ENCODE measurements at places on chromosomes 3 and 15.

- no peaks in the 10 kb centered on the region for H3K27me3 ChIP-seq
- peaks cover 97% of the 10 kb centered on the region for H3K36me3 ChIP-seq
- peaks cover 63% of the 10 kb centered on the region for H3K4me1 ChIP-seq
- peak overlapping the region; percentile 97 for H3K4me3 ChIP-seq
- ATAC-seq, result peak; percentile 2
- peak overlapping the region; percentile 100 for H3K27ac ChIP-seq
Observed at GRCh38 chr3:50602595-50603191, 8.9 kb downstream of the CISH start.

DNA sequence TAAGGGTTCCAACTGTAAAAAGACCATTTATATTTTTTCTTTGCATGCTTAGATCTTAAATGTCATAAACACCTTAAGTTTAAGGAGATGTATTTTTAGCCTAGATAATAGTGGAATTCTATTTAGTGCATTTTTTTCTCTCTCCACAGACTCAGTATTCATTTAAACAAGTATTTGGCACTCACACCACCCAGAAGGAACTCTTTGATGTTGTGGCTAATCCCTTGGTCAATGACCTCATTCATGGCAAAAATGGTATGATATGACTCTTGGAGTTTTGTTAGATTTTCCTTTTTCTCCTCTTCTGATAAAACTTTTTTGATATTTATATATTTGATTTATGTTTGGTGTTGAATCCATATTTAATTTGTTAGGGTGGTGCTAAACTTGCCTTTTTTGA is 7.3 kb downstream of the KIF23 start:
- H3K27me3 ChIP-seq, result no peaks in the 10 kb centered on the region
- no peak overlapping the region for H3K4me3 ChIP-seq
- H3K4me1 ChIP-seq, result no peaks in the 10 kb centered on the region
- H3K27ac ChIP-seq, result no peak overlapping the region

GRCh38 chr3:153615863-153616262 is 453.8 kb downstream of the RAP2B start:
- no peak overlapping the region for H3K4me3 ChIP-seq
- no peak for ATAC-seq
- H3K27ac ChIP-seq, result no peak overlapping the region
- H3K27me3 ChIP-seq, result no peaks in the 10 kb centered on the region
- no peaks in the 10 kb centered on the region for H3K36me3 ChIP-seq

- no peak overlapping the region for H3K4me3 ChIP-seq
- no peaks in the 10 kb centered on the region for H3K36me3 ChIP-seq
- H3K27me3 ChIP-seq, result no peaks in the 10 kb centered on the region
- H3K27ac ChIP-seq, result no peak overlapping the region
- ATAC-seq, result no peak
Observed at GRCh38 chr3:17258823-17259436, 374.2 kb downstream of the PLCL2 start.

GRCh38 chr15:100601163-100601562 is 821 bp downstream of the LINS1 start:
- no peak overlapping the region for H3K27ac ChIP-seq
- H3K4me1 ChIP-seq, result peaks cover 41% of the 10 kb centered on the region
- H3K4me3 ChIP-seq, result no peak overlapping the region
- no peaks in the 10 kb centered on the region for H3K27me3 ChIP-seq

GRCh38 chr3:51720292-51721061 is 13.6 kb downstream of the GRM2 start:
- no peak overlapping the region for H3K4me3 ChIP-seq
- H3K36me3 ChIP-seq, result no peaks in the 10 kb centered on the region
- H3K27me3 ChIP-seq, result no peaks in the 10 kb centered on the region
- peak overlapping the region; percentile 71 for H3K27ac ChIP-seq
- no peak for ATAC-seq

GRCh38 chr15:70407955-70408354 is 310.2 kb upstream of the TLE3 start:
- H3K27ac ChIP-seq, result no peak overlapping the region
- peaks cover 3% of the 10 kb centered on the region for H3K27me3 ChIP-seq
- H3K4me1 ChIP-seq, result no peaks in the 10 kb centered on the region
- H3K4me3 ChIP-seq, result no peak overlapping the region
- ATAC-seq, result no peak

DNA sequence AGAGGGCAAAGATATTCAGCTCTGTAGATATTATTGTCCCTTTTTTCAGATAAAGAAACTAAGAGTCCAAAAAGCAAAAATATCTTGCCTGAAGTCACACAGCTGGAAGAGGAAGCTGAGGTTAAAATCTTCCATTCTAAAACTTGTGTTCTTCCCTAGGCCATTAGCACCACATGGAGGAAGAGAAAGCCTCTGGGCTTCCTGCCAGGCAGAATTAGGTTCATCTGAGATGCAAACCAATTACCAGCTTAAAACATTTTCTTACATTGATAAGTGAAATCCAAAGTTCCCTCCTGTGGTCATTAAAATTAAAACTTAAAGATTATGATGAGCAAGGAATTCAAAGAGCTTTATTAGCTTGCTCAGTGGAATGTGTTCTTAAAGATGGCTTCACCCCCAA is 235.3 kb upstream of the SETMAR start:
- H3K36me3 ChIP-seq, result no peaks in the 10 kb centered on the region
- no peak for ATAC-seq
- no peaks in the 10 kb centered on the region for H3K4me1 ChIP-seq
- H3K27ac ChIP-seq, result no peak overlapping the region
- H3K27me3 ChIP-seq, result no peaks in the 10 kb centered on the region

- peak; percentile 86 for ATAC-seq
- peaks cover 64% of the 10 kb centered on the region for H3K36me3 ChIP-seq
- peak overlapping the region; percentile 46 for H3K4me3 ChIP-seq
- no peaks in the 10 kb centered on the region for H3K27me3 ChIP-seq
Observed at GRCh38 chr3:33074217-33075067, 22.5 kb downstream of the GLB1 start.

GRCh38 chr15:70385711-70386110 is 288.0 kb upstream of the TLE3 start:
- no peak overlapping the region for H3K4me3 ChIP-seq
- no peaks in the 10 kb centered on the region for H3K36me3 ChIP-seq
- H3K4me1 ChIP-seq, result no peaks in the 10 kb centered on the region
- no peak overlapping the region for H3K27ac ChIP-seq

- H3K4me1 ChIP-seq, result peaks cover 11% of the 10 kb centered on the region
- no peaks in the 10 kb centered on the region for H3K36me3 ChIP-seq
- peak overlapping the region; percentile 58 for H3K4me3 ChIP-seq
- peak overlapping the region; percentile 44 for H3K27ac ChIP-seq
- ATAC-seq, result peak; percentile 52
Observed at GRCh38 chr3:189630767-189631372, 319 bp upstream of the TP63 start.

GRCh38 chr15:87496109-87496508 is 760.4 kb downstream of the NTRK3 start:
- no peak for ATAC-seq
- H3K27me3 ChIP-seq, result peaks cover 9% of the 10 kb centered on the region

DNA sequence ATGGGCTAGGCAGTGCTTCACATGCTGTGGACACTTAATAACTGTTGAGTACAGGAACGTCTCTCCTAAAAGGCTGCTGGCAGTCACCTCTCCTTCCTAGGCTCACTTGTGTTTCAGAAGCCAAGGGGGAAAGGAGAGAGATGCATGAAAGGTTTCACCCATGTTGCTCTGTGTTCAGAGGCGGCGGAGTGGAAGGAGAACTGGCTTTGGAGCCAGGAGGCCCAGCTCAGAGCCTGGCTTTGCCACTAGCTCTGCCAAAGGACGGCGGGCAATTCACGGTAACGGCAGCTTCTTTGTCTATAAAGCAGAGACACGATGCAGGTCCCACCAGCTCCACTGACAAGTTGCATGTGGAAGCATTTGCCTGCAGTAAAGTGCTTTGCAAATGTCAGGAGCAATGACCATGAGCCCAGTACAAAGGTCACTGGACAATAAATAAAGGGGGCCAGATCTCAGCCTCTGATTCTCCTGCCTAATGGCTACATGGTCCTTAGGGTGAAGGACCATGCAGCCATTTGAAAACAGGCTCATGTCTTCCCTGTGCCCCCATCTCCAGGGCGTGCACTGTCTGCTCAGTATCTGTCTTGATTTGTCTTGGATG is 171.7 kb upstream of the TLE3 start:
- peaks cover 19% of the 10 kb centered on the region for H3K27me3 ChIP-seq
- no peak for ATAC-seq
- H3K4me3 ChIP-seq, result no peak overlapping the region
- no peaks in the 10 kb centered on the region for H3K36me3 ChIP-seq

GRCh38 chr15:28930011-28930410 is 44.2 kb downstream of the APBA2 start:
- H3K4me1 ChIP-seq, result peaks cover 11% of the 10 kb centered on the region
- H3K27me3 ChIP-seq, result no peaks in the 10 kb centered on the region
- H3K27ac ChIP-seq, result no peak overlapping the region
- no peaks in the 10 kb centered on the region for H3K36me3 ChIP-seq
- ATAC-seq, result no peak

GRCh38 chr3:106160396-106160795 is 291.6 kb upstream of the CBLB start:
- no peak overlapping the region for H3K4me3 ChIP-seq
- H3K27ac ChIP-seq, result no peak overlapping the region
- no peaks in the 10 kb centered on the region for H3K27me3 ChIP-seq
- no peaks in the 10 kb centered on the region for H3K4me1 ChIP-seq
- ATAC-seq, result no peak

GRCh38 chr15:63093486-63094205 is 28.0 kb upstream of the LACTB start:
- peak; percentile 93 for ATAC-seq
- H3K27me3 ChIP-seq, result no peaks in the 10 kb centered on the region
- peaks cover 4% of the 10 kb centered on the region for H3K4me1 ChIP-seq
- no peaks in the 10 kb centered on the region for H3K36me3 ChIP-seq

GRCh38 chr3:154274348-154274747 is 49.9 kb downstream of the DHX36 start:
- no peak for ATAC-seq
- peaks cover 96% of the 10 kb centered on the region for H3K36me3 ChIP-seq
- no peaks in the 10 kb centered on the region for H3K4me1 ChIP-seq
- no peak overlapping the region for H3K27ac ChIP-seq
- no peaks in the 10 kb centered on the region for H3K27me3 ChIP-seq

DNA sequence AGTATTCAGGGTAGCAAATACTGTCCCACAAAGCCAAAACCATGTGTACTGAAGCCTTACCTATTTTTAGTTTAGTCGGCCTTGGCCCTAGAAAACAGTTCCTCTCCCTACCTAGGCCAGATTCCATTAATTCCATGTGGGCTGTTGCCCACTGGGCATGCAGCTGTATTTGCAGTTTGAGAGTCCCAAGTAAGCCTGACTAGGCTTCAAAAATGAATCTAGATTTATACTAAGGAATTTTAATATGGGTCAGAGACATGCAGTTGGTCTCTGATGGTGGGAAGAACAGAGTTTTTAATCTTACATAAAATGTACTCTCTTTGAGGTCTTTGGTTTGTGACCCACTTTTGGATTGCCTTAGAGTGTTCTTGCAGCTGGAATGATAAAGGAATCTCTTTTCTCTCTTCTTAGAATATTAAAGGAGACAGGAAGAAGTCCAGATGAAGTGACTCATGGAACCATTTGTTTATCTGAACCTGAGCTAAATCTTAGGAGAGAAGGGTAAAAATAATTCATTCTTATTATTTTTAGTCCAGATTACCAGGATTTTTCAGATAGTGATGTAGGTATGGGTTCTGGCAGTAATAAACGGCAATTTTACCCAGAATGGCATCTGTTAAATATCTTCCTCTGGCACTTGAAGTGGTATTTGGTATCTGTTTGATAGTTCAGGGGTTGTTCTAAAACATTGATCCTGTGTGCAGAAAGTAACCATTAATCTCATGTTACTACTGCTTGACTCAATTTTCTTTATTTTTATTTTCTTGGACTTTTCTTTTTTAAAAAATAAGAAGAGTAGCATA is 33.8 kb downstream of the GLCE start:
- H3K27me3 ChIP-seq, result no peaks in the 10 kb centered on the region
- H3K4me3 ChIP-seq, result no peak overlapping the region
- no peak overlapping the region for H3K27ac ChIP-seq
- no peaks in the 10 kb centered on the region for H3K4me1 ChIP-seq

- peaks cover 49% of the 10 kb centered on the region for H3K4me1 ChIP-seq
- peak overlapping the region; percentile 98 for H3K27ac ChIP-seq
- peak overlapping the region; percentile 94 for H3K4me3 ChIP-seq
- H3K27me3 ChIP-seq, result no peaks in the 10 kb centered on the region
- ATAC-seq, result peak; percentile 48
Observed at GRCh38 chr3:10248984-10249748, 907 bp downstream of the TATDN2 start.
